ENCODE measurements at places on chromosomes 16 and 17.

- no peak for DNase-seq
These were observed 6.7 kb upstream of the GSG1L start for GRCh38 chr16:28069971-28070794.

DNA sequence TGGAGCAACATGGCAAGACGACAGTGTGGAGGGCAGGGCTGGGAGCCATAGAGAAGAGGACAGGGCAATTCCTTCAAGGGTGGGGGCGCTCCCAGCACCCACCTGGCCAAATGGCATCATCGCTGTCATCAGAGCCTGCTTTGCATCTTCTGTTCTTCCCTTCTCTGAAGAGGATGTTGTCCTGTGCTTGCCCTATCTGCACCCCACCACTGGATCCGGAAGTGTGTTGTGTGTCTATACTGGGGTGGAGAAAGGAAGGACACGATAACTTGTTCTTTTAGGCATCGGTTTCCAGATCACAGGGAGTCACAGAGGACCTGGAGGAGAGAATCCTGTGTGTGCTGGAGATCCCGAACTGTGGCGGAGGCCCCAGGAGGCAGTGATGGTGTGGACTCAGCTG, 25.7 kb upstream of the ANKRD40CL start:
- no peak for DNase-seq

GRCh38 chr16:85296859-85297660, 184.8 kb upstream of the CIBAR2 start:
- DNase-seq: no peak

DNA sequence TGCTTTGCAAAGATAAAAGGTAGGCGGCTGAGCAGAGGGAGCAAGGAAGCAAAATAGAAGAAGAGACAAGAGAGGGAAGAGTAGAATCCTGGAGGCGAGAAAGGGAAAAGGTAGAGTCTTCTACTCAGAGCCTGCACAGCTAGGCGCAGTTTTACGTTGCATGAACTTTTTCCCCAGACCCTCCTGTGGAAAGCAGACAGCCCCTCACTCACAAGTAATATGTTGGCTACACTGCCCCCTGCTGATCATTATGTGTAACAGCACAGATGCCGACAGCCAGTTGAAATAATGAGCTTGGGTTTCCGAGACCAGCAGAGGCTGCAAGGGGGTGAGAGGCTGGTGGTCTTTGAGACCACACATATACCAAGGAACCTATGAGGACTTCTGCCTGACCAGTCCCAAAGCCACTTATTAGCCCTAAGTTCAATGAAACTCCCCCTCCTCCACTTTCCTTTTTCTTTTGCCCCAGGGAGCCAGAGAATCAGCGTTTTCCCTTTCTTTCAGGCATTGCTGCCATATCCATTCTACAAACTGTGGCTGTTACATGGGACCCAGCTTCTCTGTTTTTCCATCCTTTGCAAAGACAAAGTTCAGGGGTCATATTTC, 22.5 kb upstream of the CMTR2 start:
- no peak for DNase-seq

DNA sequence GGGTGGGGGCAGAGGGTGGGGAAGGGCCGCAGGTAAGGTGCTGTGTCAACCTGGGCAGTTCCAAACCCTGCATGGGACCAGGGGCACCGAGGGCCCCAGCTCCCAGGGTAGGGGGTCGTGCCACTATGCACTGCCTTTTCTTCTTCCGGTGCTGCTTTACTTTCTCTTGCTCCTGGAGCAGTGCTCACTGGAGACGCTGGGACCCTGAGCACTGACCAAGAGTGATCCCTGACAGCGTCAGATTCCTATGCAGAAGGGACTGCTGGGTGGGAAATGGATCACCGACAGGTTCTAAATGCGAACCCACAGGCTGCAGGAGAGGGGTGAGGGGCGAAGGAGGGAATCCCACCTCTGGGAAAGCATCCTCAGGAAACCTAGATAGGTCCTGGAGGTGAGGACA, 470.1 kb downstream of the SOX9 start:
- peak; percentile 49 for DNase-seq

DNA sequence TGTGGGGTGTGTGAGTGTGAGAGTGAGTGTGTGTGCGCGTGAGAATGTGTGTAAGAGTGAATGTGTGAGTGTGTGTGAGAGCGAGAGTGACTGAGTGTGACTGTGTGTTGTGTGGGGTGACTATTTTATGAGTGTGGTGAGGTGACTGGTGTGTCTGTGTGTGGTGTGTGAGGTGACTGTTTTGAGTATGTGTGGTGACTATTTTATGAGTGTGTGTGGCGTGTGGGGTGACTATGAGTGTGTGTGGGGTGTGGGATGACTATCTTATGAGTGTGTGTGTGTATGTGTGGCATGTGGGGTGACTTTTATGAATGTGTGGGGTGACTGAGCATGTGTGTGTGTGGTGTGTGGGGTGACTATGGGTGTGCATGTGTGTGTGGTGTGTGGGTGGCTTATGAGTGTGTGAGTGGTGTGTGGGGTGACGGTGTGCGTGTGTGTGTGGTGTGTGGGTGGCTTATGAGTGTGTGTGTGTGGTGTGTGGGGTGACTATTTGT, 152.9 kb upstream of the PLCG2 start:
- DNase-seq: no peak

- no peak for DNase-seq
These were observed 44.2 kb upstream of the CLEC18A start for GRCh38 chr16:69906838-69907401.

GRCh38 chr17:75908201-75908600, 3.5 kb upstream of the MRPL38 start:
- no peak for DNase-seq

GRCh38 chr16:1422076-1422475, 1.5 kb upstream of the UQCC4 start:
- DNase-seq: no peak

DNA sequence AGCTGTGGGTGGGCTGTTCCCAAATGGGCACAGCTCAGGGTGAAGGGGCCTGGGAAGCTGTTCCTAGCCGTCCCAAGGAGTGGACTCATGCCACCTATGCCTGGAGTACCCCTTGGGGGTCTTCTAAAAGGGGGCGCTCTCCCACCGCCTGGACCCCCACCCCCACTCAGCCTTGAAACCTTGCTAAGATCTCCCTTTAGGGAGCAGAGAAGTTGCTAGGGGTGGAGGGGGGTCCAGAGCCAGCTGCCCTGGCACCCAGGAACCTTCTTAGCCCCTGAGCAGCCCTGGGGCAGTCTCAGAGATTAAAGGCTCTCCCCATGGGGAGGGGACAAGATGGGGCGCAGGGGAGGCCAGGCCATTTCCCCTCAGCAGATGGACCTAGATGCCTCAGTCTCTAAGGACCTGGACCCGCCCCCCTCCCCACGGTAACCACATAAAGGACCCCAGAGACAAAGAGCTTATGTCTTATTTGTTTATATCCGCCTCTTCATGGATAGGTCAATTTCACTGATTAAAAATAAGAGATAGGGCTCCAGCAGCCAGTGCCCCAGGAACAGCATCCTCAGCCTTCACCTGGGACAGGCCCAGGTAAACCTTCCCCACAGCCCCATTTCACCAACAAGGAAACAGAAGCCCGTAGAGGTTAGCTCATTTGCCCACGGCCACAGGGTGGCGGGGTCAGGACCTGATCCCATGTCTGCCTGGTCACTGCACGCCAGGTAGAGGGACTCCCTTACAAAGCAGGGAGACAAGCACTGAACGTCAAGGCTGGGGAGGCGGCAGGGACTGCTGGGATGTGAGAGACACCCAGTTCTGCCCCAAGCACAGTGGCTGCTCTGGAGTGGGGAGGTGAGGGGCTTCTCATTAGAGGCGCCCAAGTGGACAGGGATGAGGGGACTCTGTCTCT, 3.4 kb downstream of the MTSS2 start:
- no peak for DNase-seq

Data from posterior vena cava (tissue), 2 donors.